ENCODE measurements at places on chromosomes 5 and 9. TPM values are rescaled to one million over a fixed set of nuclear protein-coding genes. Genes with fewer than 3 reads are reported as not detected.

The GARIN3 gene
- total RNA-seq = not detected

The FAM169A gene
- total RNA-seq = 4.6 TPM

The DDX4 gene
- not detected for total RNA-seq

The GHR gene
- 25.4 TPM for total RNA-seq

The SLC12A7 gene
- 13.7 TPM for total RNA-seq

The SYK gene
- 10.2 TPM for total RNA-seq

The CCDC183 gene
- total RNA-seq = 0.59 TPM

The MSMP gene
- not detected for total RNA-seq

The C9orf57 gene
- not detected for total RNA-seq

The CTNNAL1 gene
- total RNA-seq = 29.0 TPM

The NEUROG1 gene
- total RNA-seq = not detected

The IL4 gene
- total RNA-seq = not detected

The DNAJC18 gene
- 6.6 TPM for total RNA-seq
